D721Med (cell line): ENCODE measurements at places on chromosomes 16 and 17.

DNA sequence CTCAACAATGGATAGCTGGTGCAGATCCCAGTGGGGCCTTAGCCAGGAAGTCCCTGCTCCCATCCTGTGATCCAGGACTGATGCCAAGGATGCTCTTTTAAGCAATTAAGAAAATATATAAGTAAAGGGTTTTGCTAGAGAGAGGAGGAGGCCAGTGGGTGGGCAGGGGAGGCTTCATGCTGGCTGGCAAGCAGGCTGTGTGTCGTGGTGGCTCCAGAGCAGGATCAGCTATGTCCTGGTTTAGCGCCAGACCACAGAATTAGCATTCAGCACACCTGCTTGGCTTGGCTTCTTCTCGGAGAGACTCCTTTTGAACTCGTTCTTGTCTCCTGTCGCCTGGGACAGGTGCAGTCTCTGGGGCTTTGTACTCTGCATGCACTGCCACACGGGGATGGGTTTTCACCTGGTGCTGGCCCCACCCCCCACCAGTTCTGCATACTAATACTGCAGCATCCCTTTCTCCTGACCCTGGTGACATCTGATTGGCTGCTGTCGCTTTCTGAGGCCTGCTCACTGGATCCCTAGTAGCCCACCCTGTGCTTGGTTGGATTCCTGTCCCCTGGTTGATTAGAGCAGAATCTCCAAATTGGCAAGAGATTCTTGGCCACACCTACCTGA lies 66.1 kb downstream of the PLD6 start:
- DNase-seq: no peak

DNA sequence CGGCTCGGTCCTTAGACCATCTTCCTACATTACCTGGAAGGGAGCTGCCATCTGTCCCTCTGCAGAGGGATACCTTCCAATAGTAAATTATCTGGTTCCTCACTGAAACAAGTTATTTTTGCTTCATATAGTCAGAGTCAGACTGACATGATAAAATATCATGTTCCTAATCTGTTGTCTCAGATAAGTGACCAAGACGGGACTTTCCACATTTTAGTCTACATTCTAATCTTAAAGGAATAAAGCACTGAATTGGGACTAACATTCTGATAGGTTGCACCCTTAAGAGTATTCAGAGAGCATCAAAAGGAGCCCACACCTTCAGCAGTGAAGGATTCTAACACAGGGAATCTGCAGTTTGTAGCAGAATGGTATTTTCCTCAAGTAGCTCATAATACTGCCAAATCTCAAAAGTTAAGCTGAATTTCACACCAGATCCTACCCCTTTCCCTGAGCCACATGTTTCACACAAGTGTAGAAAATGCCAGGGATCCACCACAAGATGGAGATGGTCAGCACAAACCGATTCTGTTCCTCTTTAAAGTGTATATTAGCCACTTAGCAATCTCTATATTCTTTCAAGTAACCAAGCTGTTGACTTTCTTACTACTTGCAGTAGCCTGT lies 13.4 kb downstream of the GINS2 start:
- DNase-seq: no peak

DNA sequence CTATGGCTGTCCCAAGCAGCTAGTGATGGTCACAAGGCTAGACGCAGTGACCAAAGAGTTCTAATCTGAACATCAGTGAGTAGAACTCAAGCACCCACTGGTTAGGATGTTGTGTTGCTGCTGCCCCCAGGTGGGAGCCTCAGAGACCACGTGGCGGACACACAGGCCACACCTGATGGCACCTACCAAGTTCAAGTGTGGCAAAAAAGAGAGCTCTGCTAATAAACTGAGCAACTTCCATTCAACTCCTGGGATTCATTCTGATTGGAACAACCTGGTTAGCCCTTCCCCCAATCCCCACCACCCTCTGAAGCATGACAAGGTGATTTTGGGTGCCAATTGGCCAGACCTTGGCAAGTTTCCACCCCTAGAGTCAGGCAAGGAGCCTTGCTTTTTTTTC lies 3.5 kb upstream of the LCMT1 start:
- no peak for DNase-seq

- no peak for DNase-seq
Observed at GRCh38 chr16:78574571-78574970, 475.1 kb downstream of the WWOX start.

GRCh38 chr17:43175213-43176118 lies 4.5 kb downstream of the NBR1 start:
- DNase-seq: no peak

DNA sequence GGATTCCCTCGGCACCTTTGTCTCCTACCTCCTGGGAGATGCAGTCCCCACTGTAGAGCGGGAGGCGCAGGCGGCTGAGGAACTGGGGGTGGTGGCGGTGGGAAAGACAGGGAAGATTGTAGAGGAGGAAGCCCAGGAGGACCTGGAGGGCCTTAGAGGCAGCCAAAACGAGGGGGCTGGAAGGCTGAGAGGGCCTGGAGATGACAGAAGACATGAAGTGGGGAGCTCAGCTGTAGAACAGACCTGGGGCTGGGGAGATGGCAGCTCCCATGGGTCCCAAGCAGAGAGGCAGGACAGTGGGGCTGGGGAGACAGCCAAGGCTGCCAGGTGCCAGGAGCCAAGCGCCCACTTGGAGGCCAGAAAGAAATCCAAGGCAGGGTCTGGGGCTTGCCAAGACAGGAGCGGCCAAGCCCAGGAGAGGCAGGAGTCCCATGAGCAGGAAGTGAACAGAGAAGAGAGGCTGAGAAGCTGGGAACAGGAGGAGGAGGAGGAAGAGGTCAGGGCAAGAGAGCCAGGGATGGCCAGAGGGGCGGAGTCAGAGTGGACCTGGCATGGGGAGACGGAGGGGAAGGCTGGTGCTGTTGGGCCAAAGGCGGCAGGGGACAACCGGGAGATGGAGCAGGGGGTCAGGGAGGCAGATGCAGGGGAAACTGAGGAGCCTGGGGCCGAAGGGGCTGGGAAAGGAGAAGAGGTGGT lies 803 bp downstream of the APOBR start:
- DNase-seq: no peak

DNA sequence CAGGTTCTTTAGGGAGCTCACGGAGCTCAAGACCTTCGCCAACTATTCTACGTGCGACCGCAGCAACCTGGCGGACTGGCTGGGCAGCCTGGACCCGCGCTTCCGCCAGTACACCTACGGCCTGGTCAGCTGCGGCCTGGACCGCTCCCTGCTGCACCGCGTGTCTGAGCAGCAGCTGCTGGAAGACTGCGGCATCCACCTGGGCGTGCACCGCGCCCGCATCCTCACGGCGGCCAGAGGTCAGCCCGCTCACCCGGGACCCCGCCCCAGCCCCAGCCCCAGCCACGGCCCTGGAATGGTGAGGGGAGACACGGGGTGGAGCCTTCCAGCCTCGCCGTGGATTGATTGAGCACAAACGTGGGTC lies 13.5 kb downstream of the SARM1 start:
- no peak for DNase-seq

GRCh38 chr17:57032343-57032742 lies 52.7 kb upstream of the AKAP1 start:
- no peak for DNase-seq

GRCh38 chr16:16997349-16997748 lies 473.4 kb downstream of the XYLT1 start:
- DNase-seq: no peak

DNA sequence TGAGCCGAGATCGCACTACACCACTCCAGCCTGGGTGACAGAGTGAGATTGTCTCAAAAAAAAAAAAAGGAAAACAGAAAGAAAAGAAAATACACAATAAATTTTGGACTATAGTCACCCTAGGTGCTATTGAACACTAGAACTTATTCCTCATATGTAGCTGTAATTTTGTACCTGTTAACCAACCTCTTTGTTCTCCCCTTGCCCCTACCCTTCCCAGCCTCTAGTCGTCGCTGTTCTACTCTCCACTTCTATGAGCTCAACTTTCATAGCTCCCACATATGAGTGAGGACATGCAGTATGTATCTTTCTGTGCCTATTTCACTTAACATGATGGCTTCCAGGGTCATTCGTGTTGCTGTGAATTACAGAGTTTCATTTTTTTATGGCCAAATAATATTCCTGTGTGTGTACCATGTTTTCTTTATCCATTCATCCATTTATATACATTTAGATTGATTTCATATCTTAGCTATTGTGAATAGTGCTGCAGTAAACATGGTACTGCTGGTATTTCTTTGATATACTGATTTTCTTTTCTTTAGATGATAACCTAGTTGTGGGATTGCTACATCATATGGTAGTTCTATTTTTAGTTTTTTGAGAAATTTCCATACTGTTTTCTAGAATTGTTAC lies 28.3 kb downstream of the VPS35L start:
- DNase-seq: no peak

GRCh38 chr16:78976212-78976611 lies 624.3 kb downstream of the MAF start:
- DNase-seq: no peak

DNA sequence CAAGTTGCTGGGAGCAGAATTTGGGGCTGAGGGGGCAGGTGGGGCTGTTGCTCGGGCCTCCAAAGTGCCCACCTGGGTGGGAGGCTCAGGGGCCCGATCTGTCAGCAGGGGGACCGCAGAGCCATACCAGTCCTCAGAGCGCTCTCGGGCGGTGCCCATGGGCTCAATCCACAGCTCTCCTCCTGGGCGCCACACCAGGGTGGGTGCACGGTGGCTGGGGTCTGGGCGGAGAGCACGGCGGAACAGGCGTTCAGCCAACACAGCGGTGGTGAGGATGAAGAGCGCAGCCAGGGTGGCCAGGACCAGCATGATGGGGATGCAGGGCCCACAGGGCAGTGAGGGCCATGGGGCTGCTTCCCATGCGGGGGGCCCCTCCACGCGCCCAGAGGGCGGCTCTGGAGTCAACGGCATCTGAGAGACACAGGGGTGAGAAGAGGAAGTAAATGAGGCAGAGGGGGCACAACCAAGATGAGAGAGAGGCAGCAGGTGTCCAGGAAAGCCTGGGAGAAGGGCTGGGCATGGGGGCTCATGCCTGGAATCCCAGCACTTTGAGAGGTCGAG lies 1.2 kb downstream of the C16orf54 start:
- DNase-seq: no peak

GRCh38 chr17:29433541-29433940 lies 43.4 kb downstream of the TAOK1 start:
- DNase-seq: no peak

- DNase-seq: no peak
Observed at GRCh38 chr16:642189-643049, 791 bp downstream of the MCRIP2 start.

- DNase-seq: no peak
Observed at GRCh38 chr17:59415397-59415796, 83.9 kb downstream of the YPEL2 start.

DNA sequence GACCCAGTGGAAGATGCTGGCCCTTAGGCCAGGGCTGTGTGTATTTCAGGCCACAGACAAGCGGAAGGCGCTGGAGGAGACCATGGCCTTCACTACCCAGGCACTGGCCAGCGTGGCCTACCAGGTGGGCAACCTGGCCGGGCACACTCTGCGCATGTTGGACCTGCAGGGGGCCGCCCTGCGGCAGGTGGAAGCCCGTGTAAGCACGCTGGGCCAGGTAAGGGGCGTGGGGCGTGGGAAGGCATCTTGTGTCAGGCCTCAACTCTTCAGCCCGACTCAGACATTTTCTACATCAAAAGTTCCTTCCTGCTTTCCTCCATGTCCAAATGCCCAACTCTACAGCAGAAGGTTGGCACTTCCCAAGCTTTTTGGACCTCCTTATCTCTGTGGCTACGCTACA lies 6.0 kb downstream of the ABI3 start:
- DNase-seq: no peak

DNA sequence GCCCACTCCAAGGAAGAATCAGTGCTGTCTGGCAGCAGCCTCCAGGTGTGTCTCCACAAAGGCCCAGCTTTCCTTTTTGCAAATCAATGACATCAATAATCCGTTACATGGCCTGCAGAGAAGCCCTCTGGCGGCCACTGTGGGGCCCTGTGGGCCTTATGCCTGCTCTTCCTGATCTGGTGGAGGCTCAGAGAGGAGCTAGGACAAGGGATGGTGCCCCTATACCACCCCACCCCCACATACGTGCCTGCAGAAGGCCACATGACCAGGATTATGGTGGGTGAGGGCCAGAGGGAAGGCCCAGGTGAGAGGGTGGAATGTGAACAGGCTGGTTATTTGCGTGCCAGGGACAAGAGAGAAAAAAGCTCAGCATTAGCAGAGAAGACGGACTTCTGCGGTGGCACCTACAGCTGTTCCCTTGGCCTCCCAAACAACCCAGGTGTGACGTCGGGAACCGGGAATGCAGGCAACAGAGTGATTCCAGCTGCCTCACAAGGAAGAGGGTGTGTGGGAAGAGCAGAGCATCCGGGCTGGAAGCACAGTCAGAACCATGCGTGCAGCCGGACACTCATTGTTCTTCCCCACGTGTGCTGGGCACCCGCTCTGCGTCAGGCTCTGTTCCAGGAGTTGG lies 22.5 kb downstream of the EIF4A3 start:
- no peak for DNase-seq

GRCh38 chr16:73337373-73338296 lies 289.7 kb upstream of the ZFHX3 start:
- no peak for DNase-seq

DNA sequence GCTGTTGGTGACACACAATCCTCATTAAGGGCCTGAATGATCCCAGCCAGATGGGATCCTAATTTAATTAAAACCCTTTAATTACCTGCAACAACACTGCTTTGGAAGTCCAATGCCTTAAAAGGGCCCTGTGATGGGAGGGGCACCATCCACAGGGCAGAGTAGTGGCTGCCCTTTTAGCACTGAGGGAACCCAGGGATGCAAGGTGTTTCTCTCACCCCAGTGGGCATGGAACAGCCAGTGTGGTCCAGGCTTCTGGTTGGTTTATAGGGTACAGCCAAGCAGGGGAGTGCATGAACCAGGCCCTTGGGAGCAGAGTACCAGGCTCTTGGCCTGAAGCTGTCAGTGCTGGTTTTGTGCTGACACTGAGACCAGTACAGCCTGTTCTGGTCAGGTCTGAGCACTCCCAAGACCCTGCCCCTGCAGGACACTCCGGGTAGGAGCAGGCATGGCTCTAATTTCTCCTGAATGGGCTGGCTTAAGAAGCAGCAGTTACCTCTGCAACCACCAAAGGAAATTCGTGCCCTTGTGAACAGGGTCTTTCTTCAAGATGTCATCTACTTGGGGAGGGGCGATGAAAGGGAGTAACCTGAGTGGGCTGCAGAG lies 9.9 kb downstream of the NXPH3 start:
- no peak for DNase-seq

GRCh38 chr17:2954898-2955445 lies 108.4 kb downstream of the OR1D5 start:
- no peak for DNase-seq

- no peak for DNase-seq
Observed at GRCh38 chr17:28136923-28137322, 94.4 kb downstream of the NLK start.

- no peak for DNase-seq
Observed at GRCh38 chr17:68094481-68095078, 59.0 kb downstream of the KPNA2 start.

DNA sequence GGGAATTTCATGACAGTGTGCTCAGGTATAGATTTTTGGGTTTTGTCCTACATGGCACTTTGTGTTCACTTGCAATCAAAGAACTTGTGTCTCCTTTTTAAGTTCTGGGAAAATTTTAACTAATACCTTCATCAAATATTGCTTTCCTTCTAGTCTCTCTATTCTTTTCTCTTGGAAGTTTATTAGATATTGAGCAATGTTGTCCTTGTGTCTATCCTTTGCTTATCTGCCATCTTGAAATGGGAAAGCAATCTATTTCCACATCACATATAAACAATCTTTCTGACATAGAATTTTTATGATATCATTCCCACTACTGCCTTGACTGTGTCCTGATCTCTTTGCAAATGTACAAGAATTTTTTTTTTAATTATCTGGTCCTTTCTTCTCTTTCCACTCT lies 4.4 kb upstream of the ABCA9 start:
- DNase-seq: no peak
